HT-29 (cell line): ENCODE measurements at places on chromosomes 3 and 15. TPM values are rescaled to one million over a fixed set of nuclear protein-coding genes. Genes with fewer than 3 reads are reported as not detected.
A peak's percentile ranks its signal among the peaks of the same experiment; 100 is the strongest.

UNC45A gene
- 80.6 and 88.0 TPM in 2 replicates for total RNA-seq

FBXW12 gene
- total RNA-seq: not detected in 2 replicates

TRH gene
- not detected in 2 replicates for total RNA-seq

CHRNA5 gene
- total RNA-seq: 14.3 and 14.9 TPM in 2 replicates

BCL2A1 gene
- 0.31 TPM in 1 of 2 replicates, not detected in the other for total RNA-seq

GRCh38 chr15:52652286-52652685, 26.9 kb downstream of the ATOSA start:
- DNase-seq: peak; percentile 21

- no peak for DNase-seq
Observed at GRCh38 chr3:27105904-27106303, 263.3 kb downstream of the NEK10 start.

DNA sequence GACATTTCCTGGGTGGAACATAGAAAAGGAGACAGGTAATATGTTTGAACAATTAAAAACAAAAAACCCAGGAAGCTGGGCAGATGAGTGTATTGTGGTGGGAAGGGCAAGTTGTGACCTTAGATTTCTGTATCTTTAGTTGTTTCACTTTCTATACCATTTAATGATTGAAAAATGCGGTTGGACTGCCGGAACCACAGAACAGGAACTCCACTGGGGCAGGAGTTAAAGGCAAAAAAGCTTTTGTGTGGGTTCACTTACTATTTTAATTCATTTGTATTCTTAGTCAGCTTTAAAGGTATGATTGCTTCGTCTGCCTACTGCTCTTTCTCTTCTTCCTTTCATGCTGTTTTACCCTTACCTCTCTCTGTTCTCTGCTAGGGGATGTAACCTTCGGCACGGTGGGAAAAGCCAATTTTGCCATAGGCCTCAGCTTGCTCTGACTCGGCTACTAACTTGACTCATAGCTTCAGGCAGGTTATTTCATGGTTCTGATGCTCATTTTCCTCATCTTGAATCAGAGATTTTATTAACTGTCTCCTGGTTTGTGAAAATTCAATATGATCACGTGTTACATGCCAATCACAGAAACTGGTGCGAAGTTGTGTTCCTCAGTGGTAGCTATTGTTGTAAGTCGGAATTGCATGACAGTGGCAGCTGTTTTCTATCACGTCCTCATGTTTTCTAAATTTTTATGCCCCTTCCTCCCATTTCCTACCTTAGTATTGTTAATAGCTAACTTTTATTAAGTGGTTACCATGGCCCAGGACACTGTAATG, 1.6 kb upstream of the MCTP2 start:
- peak; percentile 37 for DNase-seq

DNA sequence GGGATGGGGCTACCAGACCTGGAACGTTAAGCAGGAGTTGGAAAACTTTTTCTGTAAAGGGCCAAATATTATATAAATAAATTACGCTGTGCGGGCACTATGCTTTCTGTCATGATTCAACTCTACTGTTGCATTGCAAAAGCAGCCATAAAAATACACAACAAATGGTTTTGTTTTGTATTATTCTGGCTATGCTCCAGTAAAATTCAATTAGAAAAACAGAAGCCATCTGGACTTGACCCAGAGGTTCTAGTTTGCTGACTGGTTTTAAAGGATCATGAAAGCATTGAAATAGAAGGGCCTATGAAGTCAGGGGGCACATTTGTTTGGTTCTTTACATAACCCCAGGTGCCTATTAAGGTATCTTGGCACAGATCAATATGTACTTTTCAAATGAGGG, 647.4 kb upstream of the LMCD1 start:
- no peak for DNase-seq

- DNase-seq: no peak
Observed at GRCh38 chr15:92648190-92648875, 7.2 kb downstream of the FAM174B start.

DNA sequence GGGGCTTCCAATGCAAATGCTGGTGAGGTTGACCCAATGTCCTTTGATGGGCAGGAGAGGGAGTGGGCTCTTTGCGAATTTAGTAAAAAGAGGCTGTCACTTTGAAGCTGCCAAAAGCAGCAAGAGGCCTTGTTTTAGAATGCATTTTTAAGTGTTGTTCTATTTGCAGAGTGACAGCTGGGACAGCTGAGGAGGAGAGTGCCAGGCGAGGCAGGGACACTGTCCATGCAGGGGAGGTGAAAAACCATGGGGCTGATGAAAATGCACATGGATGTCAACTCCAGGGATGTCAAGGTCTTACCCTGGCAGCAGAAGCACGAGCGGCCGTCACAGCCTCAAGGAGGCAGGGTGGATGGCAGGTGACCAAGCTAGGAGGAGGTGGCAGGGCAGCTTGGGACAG, 279.8 kb downstream of the ADAMTS17 start:
- DNase-seq: no peak
